ENCODE measurements at places on chromosomes 7 and 10.

- no peak for DNase-seq
Measured at GRCh38 chr7:45054442-45054841, 34.3 kb downstream of the NACAD start.

- DNase-seq, result no peak
Measured at GRCh38 chr10:77511498-77512218, 126.0 kb downstream of the KCNMA1 start.

GRCh38 chr7:106313966-106314365, 29.2 kb upstream of the NAMPT start:
- no peak for DNase-seq

DNA sequence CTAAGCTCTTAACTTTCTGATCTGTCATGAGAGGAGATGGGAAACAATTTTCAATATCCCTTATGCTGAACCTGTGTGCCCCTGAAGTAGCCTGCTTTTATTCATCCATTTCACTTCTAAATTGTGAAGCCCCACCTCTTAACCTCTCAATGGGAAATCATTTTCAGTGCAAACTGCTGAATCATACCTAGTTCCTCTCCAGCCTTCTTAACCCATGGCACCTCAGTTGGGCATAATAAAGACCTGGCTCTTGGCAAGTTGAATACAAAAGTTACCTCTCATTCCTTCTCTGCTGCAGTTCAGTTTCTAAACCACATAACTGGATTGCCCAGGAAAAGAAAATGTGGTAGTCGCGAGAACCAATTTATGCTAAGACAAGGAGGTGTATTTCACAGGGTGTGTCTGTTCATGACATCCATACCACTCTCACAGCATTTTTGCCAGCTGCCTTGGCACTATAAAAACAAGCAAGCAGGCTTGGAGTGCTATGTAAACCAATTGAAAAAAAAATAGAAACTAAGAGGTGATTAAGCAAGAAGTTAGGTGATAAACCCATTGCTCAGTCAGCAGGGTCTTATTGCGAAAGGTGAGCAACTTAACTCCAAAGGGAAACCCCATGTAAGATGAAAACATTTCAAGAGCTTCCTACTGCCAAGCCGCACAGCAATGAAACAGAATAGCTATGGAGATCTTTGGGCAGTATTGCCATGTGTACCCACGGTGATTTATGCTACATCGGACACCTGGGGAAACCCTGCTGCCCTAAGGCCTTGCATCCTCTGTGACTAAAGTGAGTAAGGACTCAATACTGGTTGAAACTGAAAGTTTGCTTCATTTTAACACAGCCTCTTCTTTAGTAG, 57.0 kb upstream of the DKK1 start:
- peak; percentile 48 for DNase-seq

DNA sequence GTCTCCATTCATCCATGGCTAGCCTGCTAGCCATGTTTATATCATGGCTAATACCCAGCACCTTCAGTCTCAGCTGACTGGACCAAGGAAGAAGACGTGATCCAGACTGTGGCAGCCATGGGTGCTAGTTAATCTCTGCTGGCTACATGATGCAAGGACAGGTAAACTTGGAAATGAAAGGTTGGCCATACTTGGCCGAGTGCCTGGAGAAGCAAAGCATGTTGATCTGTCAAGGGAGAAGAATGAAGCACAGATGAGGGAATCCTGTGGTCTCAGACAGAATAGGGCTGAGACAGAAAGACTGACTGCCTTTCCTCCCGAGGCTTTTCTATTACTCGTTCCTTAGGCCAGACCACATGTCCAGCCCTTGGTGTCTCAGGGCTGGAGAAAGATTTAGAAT, 41.1 kb downstream of the CPVL start:
- DNase-seq, result no peak

Measured in choroid plexus epithelial cell (primary cell).